ENCODE measurements at places on chromosomes 7 and 10.

DNA sequence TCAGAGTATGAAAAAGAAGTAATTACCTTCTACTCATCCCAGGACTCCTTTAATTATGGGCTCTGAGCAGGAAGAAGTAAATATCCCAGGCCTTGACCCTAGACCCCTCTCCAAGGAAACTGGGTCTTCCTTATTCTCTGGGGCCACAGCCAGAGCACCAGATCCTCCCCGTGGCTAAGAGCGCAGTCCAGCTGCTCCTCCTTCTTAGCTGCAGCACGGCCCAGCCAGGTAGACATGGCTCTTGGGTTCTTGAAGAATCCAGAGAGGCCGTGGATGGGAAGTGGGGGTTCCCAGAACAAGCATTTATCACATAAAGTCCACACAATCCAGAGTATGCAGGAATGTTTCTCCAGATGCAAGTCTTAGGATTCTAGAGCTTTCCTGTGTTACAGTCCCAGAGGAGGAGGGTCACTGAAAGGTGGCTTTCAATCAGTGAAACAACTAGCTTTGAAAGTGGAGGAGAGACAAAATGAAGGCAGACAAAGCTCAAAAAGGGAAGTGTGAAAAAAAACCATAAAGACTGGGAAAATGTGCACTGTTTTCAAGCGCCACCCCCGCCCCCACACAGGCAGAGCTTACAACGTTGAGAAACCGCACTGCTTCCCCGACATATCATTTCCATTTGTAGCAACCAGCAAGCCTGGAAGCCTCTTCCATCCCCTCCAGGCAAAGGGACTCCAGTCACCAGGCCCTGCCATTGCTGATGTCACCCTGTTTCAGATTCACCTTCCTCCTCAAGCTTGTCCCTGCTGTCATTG lies 396.5 kb upstream of the MKI67 start:
- no peak for DNase-seq

- no peak for DNase-seq
These were observed 158.0 kb downstream of the CAMK1D start for GRCh38 chr10:12507165-12507850.

GRCh38 chr7:65971021-65971420 lies 11.0 kb downstream of the GUSB start:
- DNase-seq: no peak

DNA sequence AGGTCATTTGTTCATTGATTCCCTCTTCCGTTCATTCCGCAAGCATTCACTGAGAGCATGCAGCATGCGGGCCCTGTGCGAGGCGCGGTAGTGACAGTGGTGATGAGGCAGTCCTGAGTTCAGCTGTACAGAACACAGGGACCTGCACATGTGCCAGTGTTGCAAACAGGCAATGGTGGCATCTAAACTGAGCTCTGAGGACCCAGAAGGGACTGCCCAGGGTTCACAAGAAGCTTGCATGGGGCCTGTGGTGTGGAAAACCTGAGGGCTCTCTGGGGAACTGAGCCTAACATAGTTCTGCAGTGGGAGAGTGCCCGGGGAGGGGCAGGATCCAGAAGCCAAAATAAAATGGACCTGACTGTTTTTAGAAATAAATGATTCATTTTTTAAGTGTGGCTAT lies 13.2 kb downstream of the ZNF488 start:
- DNase-seq: peak; percentile 21

DNA sequence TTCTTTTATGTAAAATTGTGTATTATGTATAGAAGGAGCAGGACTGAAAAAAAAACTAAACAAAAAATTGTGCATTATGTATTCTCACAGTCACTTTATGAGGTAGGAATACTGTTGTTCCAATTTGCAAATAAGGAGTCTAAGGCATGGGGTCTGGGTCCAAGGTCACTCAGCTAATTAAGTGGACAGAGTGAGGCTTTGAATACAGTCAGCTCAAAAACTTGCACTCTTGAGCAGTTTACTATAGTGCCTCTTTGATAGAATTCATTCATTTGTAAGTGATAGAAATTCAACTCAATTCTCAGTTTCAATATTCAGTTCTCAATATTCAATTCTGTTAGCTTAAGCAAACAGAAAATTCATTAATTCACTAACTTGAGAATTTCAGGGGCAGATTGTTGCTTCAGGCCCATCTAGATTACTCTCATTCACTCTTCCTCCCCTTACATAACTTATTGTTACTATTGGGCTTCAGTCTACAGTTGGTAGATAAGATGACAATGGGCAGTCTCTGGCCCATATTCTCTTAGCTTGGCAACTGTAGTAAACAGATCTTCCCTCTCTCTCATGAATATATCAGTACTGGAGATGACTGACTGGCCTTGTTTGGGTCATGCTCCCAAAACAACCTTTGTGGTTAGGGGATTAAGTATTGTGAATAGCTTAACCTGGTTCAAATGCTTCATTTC lies 86.6 kb downstream of the BTAF1 start:
- DNase-seq: no peak

GRCh38 chr10:105577865-105578607 lies 936.9 kb downstream of the SORCS3 start:
- no peak for DNase-seq

- no peak for DNase-seq
These were observed 68.0 kb downstream of the TRIL start for GRCh38 chr7:28890137-28890536.

DNA sequence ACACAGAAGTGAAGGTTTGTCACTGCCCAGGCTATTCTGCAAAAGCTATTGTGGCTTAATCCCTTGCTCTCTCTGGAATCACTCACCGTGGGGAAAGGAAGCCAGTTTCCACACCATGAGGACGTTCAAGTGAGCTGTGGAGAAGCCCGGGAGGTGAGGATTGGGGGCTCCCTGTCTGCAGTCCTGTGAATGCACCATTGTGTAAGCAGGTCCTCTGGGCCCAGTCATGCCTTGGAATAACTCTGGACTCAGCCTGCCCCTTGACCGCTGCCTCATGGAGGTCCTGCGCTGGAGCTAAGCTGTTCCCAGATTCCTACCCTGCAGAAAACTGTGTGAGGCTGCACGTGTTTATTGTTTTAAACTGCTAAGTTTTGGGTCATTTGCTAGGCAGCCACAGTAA lies 33.5 kb downstream of the LYZL2 start:
- no peak for DNase-seq

- no peak for DNase-seq
These were observed 275.5 kb upstream of the DGKB start for GRCh38 chr7:15178065-15178464.

DNA sequence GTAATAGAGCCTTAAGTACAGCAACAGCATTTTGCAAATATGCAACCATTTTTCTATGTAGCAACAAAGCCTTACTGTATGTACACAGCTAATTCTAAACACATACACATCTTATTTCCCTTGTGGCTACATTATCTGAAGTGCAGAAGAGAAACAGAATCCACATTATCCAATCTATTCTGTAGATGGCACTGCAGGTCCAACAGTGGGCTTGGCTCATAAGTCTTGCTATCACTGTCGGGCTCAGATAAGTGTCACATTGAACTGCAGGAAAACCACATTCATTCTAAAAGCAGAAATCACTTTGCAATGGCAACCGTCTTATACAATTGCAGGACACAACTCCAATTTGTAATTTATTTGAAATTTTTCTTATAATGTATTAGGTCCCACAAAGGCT lies 109.8 kb upstream of the NOBOX start:
- DNase-seq: no peak

- DNase-seq: no peak
These were observed 6.5 kb upstream of the ATOH7 start for GRCh38 chr10:68238371-68238770.

- no peak for DNase-seq
These were observed 99.1 kb upstream of the JCAD start for GRCh38 chr10:30158325-30158960.

DNA sequence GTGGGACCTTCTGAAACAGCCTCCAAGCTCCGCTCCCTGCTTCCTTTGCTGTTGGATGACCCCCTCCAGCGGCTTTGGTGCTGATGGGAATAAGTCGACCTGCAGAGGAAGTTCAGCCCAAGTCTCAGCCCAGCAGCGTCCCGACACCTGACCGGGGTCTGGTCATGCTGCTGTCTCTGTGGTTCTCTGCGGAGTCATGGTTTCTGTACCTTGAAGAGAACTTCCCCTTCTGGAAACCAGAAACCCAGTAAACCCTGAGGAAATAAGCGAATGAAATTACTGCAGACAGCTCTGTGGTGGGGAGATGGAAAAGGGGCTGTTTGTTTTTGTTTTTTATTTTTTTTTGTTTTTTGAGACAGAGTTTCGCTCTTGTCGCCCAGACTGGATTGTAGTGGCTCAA lies 18.3 kb upstream of the ZNF12 start:
- no peak for DNase-seq

DNA sequence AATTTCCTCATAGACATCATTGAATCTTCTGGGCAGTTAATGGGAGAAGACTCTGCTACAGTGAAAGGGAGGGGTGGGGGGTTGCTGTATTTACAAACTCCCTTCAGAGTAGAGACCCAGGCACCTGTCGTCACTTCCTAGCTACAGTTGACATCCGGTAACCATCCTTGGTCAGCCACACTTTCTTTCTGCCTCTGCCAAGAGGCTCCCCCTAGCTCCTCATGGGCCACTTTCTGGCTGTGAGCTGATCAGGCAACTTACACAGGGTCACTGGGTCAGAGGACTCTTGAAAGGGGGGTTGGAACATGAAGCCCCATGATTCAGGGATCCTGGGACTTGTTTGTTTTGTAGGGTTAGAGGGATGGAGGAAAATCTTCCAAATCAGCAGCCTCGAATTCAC lies 1.2 kb downstream of the TECPR1 start:
- peak; percentile 48 for DNase-seq

- DNase-seq: no peak
These were observed 46.2 kb downstream of the PRPF18 start for GRCh38 chr10:13632884-13633440.

GRCh38 chr7:154736389-154736788 lies 266.5 kb downstream of the PAXIP1 start:
- no peak for DNase-seq

- no peak for DNase-seq
These were observed 107.6 kb downstream of the SGMS1 start for GRCh38 chr10:50516171-50516570.

DNA sequence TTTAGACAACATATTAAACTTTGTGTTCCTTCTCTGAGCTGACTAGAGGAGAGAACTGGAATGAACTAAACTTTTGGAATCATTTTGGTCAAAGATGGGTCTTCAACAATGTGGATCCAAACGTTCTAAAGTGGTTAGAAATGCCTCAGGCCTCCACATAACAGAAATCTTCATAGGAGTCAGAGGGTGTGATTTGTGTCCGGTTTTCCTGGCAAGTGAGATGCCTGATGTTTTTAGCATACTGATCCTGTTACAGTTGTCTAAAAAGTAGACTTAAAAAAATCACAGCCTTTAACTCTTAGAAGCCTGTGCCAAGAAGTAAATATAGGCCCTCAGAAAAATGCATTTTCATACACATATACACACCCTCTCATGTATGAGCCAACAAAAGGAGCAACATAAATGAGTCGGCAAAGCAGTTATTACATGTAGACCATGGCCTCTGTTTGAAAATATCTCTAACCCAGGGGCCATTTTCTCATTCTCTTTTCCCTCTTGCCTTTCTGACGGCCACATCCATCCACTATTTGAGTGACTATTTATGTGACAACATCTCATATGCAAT lies 64.5 kb downstream of the ST7 start:
- no peak for DNase-seq

Data from CD8-positive, alpha-beta T cell (primary cell).